ENCODE measurements at places on chromosomes 11 and 22.

DNA sequence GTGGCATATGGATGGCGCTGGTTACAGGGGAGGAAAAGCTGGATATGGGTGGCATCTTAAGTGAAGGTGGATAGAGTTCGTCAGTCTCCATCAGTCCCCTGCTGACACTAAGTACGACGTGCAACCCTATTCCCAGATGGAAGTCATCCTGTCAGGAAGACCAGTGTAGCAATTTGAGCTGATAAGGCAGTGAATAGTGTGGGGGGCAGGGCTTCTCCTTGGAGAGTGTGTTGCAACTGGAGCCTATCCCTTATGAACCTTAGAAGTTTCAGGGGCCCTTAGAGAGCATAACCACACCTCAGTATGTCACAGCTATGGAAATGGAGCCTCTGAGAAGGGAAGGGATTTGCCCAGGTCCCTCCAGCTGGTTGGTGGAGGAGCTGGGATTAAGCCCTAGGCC is 36.1 kb upstream of the ANKK1 start:
- no peak for DNase-seq

DNA sequence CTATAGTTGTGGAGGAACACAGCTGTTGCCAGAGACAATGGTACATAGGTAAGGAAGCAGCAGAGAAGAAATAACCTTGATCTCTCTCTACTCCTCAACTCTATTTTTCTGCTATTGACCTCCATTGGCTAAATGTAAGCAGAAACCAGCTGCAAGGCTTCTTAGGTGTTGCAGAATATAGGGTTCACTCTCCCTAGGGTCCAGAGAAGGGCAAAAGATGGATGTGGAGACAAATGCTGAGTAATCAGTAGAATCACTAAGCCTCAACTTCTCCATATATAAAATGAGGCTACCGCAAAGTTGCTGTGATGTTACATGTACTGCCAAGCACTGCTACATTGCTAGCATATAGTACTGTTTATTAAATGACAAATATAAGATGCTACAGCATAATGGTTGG is 120.6 kb downstream of the PDE3B start:
- DNase-seq = no peak

- no peak for DNase-seq
Measured at GRCh38 chr11:108069947-108070346, 51.4 kb upstream of the ACAT1 start.

DNA sequence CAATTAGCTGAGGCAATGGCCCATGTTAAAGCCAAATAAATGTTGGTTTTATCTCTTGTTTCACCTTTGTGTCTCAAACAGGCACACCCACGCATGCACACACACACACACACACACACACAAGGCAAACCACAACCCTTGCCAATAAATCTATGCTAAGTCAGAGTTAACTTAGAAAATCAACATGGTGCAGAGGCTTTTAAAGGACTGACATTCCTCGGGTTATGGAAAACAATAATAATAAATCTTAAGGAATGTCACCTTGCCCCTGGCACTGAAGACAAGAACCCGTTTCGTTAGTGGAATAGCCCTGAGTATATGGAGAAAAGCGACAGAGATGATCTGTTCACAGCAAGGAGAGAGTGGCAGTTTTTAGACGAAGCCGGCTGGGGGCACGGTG is 326.3 kb downstream of the NTM start:
- DNase-seq = no peak

- DNase-seq = no peak
Measured at GRCh38 chr11:61579676-61580270, 1.1 kb downstream of the SYT7 start.

DNA sequence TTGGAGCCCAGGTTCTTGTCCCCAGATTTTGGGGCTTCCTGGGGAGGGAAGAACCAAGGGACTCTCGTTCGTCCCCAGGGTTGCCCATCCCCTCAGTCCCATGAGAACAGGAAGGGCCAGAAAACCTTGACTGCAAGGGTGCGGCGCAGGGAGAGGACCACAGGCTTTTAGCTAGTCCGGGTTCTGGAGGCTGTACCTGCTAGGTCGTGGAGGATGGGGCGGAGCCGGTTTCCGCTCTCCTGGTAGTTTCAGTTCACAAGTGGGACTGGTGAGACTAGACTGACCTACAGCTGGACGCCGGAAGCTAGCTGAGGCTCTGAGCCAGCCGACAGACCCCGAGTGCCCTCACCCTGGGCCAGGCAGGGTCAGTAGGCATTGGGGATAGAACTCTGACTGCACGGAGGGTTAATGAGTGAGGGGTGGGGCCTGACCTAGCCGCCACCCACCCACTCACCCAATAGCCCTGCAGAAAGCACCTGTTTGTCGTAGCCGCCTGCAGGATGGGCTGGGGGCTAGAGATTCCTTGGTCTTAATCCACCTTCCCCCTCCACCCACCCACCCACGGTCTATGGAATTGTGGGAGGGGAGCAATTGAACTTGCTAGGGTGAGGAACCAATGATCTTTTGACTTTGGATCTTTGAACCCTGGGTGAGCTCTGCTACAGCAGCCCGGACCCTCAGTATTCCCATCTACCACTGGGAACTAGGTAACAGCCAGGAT is 1.5 kb downstream of the MAFF start:
- DNase-seq = peak; percentile 46

DNA sequence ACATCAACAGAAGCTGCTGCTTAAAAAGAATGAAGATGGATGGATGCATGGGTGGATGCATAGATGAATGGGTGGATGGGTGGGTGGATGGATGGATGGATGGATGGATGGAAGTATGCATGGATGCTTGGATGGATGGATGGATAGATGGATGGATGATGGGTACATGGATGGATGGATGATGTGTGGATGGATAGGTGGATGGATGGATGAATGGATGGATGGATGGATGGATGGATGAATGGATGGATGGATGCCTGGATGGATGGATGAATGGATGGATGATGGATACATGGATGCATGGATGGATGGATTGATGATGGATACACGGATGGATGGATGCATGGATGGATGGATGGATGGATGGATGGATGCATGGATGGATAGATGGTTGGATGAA is 110.8 kb downstream of the LDLRAD3 start:
- DNase-seq = no peak

GRCh38 chr11:5303626-5304025 is 1.9 kb upstream of the OR51B4 start:
- no peak for DNase-seq

GRCh38 chr11:57662893-57663292 is 5.0 kb upstream of the ZDHHC5 start:
- DNase-seq = no peak

- no peak for DNase-seq
Measured at GRCh38 chr11:30172883-30173311, 57.9 kb upstream of the FSHB start.

DNA sequence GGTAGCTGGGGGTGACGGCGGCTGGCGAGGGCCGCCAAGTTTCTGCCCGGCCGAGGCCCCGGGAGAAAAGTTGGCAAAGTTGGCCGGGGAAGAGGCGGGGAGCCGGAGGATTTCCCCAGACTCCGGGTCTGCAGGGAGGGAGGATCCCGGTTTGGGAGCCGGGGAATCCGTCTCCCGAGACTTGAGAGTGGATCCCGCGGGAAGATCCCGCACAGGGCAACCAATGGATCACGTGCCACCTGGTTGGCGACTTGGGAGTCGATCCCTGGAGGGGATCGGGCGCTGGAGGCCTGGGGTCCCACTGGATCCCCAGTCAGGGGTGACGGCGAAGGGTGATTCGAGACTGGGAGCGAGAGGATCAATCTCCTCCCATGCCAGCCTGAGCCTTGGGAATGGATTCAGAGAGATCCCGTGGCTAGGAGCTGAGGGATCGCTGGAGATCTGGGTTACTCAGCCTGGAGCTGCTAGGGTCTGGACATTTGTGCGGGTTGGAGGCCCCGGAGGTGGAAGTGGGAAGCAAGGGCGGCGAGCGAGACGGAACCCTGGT is 394 bp downstream of the KIAA1671 start:
- peak; percentile 48 for DNase-seq

DNA sequence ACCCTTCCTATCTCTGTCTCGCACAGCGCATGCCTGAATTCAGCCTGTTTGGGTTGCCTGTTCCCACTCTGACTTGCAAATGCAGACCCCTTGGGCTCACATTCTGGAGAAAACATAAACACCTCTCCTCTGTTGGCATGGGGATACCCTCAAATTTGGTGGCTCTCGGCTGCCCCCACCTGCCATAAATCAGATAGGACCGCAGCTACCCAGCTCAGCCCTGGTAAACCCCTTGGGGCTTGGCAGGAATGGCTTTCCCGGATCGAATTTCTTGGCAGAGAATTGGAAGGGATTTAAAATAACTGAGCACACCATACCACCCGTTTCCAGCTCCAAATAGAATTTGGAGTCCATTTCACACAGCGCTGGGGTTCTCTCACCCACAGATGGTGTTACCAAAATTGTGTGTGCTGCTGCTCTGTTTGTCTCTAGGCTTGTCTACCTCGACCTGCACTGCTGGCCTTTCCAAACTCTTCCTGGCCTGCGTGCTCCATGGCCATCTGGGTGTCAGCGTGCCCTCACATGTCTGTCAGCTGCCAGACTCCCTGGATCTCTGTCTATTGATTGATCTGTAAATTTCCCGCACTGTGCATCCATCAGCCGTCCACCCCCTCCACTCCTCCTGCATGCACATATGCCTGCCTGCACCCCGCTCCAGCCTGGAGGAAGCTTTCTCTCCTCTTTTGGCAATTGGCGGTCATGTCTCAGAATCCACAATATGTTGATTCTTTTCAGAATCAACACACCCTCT is 134.0 kb downstream of the NTM start:
- DNase-seq = no peak

GRCh38 chr11:9461760-9462134 is 935 bp downstream of the ZNF143 start:
- DNase-seq = peak; percentile 45

DNA sequence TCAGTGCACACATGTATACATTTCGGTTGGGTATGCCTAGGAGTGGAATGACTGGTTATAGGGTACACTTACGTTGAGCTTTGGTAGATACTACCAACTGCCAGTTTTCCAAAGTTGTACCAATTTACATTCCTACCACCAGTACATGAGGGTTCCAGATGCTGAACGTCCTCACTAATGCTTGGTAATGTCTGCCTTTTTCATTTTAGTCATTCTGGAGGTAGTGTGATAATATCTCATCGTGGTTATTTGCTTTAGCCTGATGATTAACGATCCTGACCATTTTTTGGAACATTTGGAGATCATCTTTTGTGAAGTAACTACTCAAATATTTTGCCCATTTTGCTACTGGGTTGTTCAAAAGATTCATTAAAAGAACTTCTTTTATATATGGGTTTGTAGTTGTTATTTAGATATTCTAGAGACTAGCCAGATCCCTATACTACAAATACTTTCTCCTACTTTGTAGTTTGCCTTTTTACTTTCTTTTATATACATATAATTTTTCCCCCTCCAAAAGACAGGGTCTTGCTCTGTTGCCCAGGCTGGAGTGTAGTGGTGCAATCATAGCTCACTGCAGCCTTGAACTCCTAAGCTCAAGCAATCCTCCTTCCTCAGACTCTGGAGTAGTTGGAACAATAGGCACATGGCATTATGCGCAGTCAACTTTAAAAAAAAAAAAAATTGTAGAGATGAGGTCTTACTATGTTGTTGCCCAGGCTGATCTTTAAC is 62.1 kb downstream of the RBFOX2 start:
- DNase-seq = no peak

Data from A172 (cell line).